ENCODE measurements at places on chromosomes 1 and 21.

GRCh38 chr21:42840411-42841155 is 38.8 kb downstream of the WDR4 start:
- DNase-seq: no peak

DNA sequence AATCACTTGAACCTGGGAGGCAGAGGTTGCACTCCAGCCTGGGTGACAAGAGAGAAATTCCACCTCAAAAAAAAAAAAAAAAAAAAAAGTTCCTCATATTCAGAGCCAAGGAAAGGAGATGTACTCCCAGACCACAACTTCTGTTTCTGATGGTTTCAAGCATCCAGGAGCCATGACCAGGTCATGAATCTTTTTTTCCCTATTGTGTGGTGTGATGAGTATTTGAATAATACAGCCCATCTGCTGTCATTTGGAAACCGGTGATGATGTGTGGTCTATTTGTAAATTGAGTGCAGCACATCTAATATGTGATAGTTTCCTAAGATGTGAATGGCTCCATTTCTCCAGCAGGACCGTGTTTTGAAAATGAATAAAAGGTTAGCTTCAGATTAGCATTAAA is 18.6 kb downstream of the PIK3CD start:
- no peak for DNase-seq

DNA sequence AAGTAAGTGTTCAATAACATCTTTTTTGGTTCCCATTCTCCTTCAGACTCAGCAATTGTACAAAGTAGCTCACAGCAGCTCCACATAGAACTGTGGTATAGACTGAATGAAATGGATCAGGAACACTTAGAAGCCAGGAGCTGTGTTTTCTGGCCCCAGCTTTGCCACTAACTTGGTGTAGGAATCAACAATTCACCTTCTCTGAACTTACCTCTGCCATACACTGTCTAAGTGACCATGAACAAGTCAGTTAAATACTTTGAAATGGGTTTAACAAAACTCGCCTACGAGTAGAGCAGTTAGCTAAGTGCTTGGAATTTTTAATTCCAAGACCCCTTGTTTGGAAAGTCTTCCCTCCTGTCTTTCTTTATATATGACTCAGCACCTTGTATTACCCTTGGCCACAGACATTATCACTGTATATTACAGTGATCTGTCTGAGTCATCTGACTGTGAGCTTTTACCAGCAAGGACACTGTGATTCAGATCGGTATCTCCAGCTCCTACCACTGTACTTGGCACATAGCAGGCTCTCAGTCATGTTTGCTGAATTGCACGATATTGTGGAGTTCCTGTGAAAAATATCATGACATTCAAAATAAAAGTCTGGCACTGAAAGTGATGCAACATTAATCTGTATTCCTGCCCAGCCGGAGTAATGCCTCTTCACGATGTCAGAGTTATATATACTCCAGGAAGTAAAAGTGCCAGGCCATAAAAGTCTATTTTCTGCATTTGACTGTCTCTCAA is 101.7 kb upstream of the BEND5 start:
- DNase-seq: no peak

GRCh38 chr1:42765269-42765668 is 1.6 kb downstream of the P3H1 start:
- no peak for DNase-seq

DNA sequence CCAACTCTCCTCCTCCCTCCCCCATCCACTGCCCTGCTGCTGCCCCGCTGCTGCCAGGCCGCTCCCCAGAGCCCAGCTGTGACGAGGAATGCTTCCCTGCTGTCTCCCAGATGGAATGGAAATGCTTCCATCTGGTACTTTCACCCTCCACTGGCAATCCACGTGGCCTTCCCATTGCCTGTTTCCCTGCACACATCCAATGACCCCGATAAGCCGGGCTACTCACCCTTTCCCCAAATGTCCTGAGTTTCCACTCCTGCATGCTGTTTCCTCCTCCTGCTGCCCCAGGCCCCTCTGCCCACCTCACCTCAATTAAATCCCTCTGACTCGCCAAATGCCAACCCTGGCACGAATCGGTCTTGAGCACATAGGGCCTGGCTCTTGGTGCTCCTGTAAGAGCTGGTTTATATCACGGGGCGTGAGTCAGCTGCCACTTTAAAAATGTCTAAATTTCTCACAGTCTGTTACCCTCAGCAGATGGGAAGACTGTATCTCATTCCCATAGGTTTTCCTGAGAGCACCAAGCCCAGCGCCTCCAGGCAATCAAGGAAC is 36.4 kb downstream of the MRAP start:
- no peak for DNase-seq

GRCh38 chr1:68143633-68144032 is 88.7 kb downstream of the WLS start:
- DNase-seq: no peak

- no peak for DNase-seq
Observed at GRCh38 chr1:160971618-160972056, 17.0 kb upstream of the ITLN2 start.

DNA sequence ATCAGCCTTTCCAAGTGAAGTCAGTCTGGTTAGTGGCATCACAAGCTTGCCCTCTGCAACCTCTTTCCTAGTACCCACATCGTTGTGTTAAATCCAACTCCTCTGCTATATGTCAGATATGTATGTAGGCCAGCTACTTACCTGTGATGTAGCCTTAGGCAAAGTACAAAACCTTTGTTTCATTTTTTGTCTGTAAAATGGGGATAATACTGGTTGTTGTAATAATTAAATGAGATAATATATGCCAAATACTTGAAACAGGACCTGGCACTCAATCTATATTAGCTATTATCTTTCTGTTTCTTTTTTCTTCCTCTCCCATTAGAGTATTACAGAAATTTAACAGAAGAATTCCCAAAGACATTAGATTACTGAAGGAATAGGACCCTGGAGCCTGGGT is 1.2 kb downstream of the PCP4L1 start:
- no peak for DNase-seq

DNA sequence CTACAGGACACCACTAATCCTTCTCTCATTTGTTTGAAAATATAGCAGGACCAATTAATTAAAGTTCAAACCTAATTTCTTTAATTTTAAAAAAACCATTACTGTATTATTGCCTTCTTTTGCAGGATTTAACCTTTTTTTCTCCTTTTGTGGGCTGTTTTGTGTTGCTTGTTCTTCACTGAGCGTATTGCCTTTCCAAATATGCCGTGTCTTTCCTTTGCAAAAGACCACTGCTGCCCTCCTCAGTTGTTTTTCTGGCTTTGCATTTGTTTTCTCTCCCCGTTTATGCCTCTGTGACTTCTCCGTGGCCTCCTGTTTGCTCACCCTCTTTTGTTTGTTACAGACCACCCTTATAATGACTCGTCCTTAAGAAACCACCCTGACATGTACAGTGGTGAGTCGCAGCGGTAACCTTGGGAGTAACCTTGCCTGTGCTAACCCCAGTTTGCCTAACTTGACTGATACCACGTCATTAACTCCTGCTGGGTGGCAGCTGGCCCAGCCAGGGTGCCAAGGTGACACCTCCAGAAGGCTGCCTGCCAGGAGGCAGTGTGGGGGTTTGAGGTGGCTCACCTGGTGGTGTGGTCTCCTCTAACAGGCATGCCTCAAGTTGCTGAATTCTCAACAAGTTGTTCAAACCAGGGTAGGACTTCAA is 81.1 kb upstream of the CNTN2 start:
- DNase-seq: no peak

DNA sequence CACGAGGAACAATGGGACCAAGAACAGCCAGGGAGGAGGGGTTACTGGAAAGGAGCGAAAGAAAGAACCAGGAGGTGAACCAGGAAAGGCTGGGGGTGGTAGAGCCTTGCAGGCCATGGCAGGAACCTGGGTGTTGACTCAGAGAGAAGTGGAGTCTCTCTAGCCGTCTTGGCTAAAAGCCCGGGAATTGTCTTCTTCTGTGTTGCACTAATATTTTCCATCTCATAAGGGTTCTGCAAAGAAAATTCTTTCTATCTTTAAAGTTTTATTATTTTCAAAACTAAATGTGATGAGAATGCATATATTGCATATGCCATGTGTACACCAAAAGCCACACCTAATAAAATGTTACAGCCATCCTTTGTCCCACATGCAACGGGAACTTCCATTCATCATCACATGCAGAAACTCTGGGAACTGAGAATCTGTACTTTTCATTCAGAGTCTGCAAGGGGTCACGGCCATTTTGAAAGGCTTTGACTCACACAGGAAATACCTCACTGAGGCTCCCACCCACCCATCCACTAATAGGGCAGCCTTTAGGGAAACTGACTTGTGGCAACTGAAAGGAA is 38.0 kb downstream of the ERG start:
- DNase-seq: no peak

DNA sequence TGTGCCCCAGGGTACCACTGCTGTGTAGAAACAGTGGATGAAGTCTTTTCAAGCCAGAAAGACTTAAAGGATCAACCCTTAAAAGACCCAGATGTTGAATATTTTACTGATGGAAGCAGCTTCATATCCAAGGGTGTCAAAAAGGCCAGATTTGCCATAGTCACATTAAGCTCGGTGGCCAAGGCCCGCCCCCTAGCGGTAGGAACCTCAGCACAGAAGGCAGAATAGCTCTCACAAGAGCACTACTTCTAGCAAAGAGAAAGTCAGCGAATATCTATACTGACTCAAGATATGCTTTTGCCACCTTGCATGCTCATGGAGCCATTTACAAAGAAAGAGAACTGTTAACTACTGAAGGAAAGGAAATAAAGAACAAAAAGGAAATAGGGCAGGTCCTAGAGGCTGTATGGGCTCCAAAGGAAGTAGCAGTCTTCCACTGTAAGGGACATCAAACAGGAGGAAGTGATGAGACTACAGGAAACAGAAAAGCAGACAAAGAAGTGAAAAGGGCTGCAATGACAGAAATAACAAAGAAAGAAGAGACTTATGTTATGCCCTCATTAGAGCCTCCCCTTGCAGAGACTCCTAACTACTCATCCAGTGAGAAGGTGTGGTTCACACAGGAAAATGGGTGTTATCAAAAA is 90.5 kb downstream of the LIPI start:
- peak; percentile 6 for DNase-seq

GRCh38 chr1:99361406-99361805 is 97.1 kb downstream of the PLPPR4 start:
- no peak for DNase-seq

GRCh38 chr1:97392701-97393100 is 528.1 kb downstream of the DPYD start:
- no peak for DNase-seq

DNA sequence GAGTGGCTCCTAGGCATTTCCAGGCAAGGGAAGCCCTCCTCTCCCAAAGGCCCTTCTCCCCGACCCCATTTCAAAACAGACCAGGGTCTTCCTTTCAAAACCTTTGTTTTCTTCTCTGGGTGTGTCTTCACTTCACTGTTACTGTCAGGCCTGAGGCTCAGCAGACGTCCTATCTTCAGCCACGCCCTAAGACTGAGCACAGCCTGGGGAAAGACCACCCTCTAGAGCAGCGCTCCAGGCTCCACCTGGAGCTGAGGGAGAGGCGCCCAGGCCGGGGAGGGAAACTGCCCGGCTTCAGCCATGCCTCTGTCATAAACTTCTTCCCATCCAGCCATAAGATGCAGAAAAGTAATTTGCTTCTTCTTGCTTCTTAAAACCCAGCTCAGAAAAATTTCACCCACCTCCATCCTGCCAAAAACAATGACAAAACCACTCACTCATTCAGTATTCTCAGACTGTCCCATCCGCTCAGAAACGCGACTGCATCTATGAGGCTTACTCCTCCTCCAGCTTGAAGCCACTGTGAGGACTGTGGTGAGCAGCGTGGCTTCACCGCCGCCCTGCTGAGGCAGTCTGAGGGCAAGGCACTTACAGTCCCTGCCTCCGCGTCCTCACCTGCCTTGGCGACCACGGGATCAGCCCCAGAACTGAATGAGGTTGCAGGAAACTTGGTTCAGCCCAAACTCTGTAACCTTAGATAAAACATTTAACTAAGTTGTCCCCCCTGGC is 36.1 kb downstream of the VN1R5 start:
- no peak for DNase-seq

DNA sequence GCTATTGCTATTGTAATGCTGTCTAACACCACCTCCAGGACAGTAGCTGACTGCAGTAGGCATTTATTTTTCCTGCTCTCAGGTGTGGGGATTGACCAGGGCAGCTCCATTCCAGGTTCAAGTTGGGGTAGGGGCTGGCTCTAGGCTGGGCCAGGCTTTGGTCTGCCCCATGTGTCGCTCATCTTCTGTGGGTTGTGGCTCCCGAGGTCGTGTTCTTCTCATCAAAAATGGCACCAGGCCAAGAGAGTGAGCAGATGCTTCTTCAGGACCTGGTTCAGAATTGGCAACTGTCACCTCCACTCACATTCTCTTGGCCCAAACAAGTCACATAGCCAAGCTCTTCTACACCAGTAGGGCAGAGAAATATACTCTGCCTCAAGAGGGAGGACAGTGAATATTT is 133.7 kb downstream of the PTPRU start:
- DNase-seq: no peak

GRCh38 chr1:27372022-27372807 is 2.4 kb downstream of the FCN3 start:
- DNase-seq: no peak

DNA sequence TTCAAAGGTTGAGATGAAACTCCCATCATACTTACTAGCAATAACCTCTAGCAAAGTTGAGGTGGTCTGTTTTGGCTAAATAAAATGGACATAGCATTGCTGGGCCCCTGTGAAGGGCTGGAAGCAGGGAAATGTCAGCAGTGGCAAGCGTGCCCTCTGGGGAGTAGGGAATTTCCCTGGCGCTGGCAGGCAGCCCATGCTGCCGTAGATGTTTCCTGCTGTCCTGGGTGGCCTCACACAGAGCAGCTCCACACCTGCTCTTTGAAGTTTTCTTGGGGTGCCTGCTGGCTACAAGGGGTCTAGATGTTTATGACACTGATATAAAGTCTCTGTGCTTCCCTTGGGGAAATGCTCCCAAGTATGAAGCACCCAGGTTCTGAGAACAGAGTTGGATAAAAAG is 30.2 kb downstream of the ADARB1 start:
- DNase-seq: no peak

- DNase-seq: no peak
Observed at GRCh38 chr1:44408212-44408582, 3.1 kb downstream of the RNF220 start.

DNA sequence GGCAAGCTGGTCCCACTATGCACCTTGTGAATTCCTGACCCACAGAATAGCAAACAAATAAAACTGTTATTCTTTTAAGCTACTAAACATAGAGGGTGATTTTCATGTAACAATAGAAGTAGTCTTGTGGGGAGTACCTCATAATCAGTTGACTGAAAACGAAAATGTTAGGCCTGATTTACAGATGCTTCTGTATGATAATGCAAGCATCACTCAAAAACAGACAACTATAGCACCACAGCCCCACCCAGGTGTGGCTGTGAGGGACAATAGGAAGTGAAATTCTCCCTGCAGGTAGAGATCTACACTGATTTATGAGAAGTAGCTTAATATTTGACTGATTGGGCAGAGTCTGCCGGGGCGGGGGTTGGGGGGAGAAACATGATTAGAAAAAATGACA is 26.5 kb upstream of the KRTAP19-8 start:
- DNase-seq: no peak

GRCh38 chr21:43267391-43268085 is 98.7 kb downstream of the CRYAA start:
- DNase-seq: no peak

DNA sequence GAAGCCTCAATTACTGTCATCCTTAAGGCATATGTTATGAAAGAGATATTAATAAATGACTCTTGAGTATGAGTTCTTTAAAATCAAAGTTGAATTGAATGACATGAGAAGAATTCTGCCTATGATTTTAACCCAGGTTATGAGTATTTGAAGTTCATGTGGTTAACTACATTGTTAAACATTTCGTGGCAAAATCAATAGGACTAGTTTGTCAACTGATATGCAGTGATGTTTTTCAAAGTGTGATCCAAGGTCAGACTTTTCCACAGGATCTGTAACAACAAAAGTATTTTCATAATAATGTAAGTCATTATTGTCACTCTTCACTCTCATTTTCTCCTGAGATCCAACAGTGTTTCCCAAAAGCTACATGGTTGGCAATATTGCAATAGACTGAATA is 189.5 kb downstream of the DENND1B start:
- no peak for DNase-seq

All from hematopoietic multipotent progenitor cell treated with erythropoietin and hydrocortisone succinate and interleukin-3 and kit ligand, for 17 days (in vitro differentiated cells).